ENCODE measurements at places on chromosomes 3 and 15.

DNA sequence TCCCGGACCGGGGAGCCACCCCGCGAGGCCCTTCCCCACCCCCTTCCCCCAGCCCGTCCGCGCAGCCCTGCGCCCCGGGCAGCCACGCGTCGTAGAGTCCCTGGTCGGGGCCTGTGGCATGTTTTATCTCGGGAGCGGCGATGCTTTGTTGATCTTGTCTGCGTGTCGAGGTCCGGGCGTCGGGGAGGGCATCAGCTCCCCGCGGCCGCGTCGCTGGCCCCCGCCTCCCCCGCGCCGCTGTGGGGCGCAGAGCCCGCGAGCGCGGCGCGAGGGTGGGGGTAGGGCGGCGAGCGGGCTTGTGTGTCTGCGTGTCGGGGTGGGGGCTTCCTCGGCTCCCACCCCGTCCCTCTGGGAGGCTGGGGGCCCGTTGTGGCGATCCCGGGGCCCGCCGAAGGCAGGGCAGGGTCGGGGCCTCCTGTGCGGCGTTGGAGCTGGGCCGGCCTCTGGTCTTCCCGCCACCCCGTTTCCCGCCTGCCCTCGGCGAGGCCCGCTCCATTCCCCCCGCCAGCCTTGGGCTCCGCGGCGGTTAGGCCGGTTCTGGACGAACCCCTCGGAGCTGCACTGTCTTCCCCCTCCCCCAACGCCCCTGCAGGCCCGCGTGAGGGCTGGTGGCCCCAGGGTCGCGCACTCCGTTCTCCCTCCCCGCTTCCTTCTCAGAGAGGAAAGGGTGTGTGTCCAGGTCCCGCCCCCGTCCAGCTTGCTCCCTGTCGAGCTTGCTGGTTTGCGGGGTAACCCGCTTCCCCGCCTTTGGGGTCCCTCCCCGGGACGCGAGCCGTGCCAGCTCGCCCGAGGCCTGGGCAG is 695 bp downstream of the GMPS start:
- DNase-seq, result peak; percentile 55

GRCh38 chr3:115831864-115832263 is 208.6 kb downstream of the GAP43 start:
- DNase-seq, result no peak

DNA sequence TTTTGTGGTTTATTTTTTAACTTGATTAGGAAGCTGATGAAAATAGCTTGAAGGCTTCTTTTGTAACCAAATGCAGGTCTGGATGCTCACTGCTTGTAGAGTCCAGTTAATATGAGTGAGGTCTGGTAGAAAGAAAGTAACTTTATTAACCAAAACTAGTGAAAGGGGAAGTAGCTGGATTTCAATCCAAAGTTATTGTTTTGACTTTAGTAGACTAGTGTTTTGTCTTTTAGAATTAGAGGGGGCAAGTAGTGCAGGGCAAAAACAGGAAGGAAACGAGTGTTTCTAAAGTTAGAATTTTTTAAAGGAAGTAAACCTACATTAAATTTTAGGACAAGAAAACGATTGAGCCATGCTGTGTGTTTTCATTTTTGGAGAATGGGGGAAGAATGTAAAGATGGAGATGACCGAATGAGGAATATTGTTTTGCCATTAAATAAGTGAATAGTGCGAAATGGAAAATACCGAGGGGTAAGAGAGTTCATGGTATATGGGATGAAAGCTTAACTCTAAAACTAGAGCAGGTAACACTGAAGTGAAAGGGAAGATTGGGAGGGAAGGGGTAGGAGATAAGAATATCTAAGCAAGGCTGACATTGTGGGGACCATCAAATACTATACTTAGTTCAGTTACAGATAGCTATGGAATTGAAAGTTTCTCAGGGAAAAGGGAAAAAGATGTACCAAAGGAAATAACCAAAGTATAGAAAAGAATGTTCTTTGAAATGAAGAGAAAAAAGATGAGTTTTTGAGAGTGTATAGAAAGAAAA is 40.0 kb downstream of the USP3 start:
- DNase-seq, result no peak

- DNase-seq, result no peak
These were observed 47.4 kb upstream of the VGLL4 start for GRCh38 chr3:11690863-11691766.

- DNase-seq, result no peak
These were observed 151.4 kb downstream of the CACNA2D3 start for GRCh38 chr3:54273791-54274190.

GRCh38 chr15:38046257-38047051 is 112.0 kb downstream of the TMCO5A start:
- DNase-seq, result no peak

DNA sequence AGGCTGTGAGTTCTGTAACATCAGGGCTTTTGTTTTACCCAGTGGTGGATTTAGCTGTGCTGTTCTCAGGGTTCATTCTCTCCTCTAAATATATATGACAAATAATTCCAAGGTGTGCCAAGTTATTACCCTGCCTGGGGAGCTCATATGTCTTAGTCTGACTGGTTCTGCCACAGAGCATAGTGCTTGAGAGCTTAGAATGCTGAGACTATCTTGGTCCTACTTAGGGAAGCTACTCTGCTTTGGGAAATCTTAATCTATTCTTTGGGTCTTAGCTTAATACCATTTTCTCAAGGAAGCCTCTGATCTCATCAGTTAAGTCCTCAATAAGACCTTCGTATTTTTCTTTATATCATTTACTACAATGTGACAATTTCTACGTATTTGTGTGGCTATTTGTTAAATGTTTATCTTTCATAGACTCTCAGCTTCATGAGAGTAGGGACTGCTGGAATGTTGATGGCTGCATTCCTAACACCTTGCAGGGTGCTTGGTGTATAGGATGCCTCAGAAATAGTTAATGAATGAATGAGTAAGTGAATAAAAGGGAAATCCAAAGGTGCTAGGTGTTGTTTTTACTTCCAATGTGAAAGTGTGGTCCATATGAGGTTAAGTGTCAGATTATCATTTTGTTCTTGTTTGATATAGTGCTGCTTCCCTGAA is 1.8 kb downstream of the OTOL1 start:
- no peak for DNase-seq

DNA sequence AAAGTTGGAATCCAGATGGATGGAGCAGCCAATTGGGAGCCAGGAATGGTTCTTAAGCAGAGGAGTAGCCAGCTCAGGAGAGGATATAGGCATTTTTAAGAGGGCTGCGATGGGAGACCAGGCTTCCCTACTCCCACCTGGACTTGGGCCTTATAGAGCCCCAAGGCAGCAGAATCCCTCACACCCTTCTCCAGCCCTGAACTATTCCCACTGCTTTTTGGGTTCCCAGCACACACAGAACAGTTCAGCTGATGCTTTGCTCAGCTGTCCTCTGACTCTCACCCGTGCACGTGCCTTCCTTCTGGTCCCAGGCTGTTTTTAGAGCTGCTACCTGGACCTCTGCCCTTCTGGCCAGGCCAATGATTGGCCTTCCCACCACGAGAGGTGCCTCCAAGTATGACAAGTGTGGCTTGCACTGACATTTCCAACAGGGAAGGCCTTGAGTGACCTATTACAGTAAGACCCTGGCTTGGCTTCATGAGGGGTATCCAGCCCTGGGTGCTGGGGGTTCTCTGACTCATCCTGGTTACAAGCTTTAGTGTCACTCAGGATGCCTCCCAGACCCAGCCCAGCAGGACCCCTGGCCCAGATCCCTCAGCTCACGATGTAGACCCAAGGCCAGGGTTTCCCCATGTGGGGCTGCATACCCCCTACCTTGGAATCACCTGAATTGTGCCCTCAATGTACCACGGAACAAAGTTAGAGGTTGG is 25.2 kb downstream of the NOX5 start:
- DNase-seq, result no peak

DNA sequence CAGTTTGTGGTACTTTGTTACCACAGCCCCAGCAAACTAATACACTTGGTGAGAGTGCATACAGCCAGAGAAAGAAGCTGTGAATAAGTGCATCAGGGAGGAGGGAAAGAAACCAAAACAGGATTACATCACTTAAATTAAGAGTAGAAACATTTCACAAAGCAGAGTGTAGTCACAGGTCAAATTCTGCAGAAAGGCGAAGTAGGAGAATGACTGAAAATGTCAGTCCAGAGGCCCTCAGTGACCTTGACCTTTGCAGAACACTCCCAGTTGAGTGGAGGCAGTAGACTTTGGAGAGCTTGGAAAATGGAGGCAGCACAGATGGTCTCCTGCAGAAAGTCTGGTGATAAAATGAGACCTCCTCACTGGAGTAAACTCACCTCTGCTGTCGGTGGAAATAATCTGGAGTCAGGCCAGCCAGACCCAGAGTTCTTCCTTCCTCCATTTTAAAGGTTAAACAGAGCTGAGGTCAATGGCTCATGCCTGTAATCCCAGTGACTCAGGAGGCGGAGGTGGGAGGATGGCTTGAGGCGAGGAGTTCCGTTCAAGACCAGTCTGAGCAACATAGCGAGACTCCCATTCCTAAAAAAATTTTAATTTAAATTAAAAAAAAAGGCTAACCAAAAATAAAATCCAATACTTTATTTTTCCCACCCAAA is 5.0 kb downstream of the CD86 start:
- DNase-seq, result no peak

DNA sequence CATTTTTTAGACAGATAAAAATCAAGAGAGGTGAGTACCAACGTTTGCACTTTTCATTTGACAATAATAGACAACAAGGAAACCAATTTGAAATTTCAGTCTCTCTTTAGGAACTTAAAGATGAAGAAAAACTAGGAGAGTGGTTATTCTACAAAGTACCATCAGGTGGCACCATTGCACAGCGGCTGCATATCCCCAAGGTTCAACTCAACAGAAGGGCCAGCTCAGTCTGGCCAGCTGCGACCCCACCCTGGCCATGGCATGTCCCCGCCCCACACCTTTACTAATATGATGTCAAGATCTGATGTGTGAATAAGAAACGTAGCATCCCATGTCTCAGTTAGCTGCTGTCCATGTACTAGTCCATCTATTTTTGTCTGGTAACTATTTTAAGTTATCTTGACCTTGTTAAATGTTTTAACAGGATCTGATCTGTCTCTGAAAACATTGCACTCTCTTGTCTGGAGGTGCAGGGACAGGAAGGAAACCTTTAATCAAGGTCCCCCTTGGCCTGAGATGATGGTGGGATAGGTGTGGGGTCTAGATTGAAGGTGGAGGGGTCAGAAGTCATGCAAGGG is 35.5 kb upstream of the CGNL1 start:
- no peak for DNase-seq

DNA sequence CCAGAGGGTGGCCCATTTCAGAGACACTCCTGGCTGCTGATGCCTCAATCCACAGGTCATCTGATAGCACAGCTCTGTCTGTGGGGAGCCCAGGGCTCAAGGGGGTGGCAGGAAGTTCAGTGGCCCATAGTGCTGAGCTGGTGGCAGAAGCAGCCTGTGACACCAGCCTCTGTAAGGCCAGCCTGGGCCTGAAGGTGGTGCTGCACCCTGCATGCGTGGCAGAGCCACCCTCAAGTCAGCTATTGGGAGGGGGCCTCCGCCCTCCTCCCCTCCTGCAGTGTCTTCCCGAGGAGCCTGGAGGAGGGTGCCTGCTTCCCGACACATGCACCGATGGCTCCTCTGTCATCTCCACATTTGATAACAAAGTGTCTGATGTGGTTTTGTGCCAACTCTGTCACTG is 3.0 kb downstream of the PLA1A start:
- DNase-seq, result peak; percentile 41

GRCh38 chr3:32630266-32630665 is 54.7 kb upstream of the CNOT10 start:
- DNase-seq, result no peak

DNA sequence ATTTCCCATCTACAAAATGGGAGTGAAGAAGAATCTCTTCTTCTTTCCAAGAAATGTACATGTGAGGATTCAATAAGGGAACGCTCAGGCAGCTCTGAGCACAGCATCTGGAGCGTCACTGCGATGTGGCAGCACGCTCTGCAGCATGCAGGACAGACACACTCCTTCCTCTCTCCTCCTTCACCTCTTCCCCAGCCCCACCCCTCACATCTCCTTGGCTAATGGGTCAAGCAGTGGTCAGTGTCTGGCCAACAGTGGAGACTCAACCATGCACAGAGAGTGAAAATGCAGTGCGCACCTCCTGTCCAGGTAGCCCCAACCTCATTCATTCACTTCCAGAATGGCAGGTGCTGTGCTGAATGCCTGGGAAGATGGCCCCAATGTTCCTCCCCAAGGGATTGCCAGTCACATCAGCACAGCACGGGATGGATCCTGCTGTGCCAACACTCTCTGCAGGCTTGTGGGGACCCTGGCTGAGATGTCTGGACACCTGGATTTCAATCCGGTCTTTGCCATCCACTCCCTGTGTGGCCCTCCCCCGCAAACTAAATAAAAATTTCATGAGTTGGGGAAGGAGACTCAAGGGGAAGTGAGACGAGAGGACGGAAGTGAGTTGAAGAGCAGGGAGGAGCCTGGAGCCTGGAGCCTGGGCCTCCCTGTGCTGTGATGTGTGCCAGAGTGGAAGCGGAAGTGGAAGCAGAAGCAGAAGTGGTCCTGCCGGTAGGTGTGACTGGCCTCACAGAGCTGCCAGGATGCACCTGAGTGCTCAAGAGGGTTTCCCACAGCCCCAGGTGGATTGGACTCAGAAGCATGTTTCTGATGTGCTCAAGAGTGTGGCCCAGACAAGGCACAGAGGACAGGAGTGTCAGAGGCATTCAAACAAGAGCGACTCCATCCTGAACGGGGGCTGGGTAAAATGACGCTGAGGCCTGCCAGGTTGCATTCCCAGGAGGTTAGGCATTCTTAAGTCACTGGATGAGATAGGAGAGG is 163.9 kb downstream of the SMAD6 start:
- DNase-seq, result no peak

GRCh38 chr15:74488776-74489175 is 27.8 kb upstream of the UBL7 start:
- no peak for DNase-seq

- no peak for DNase-seq
These were observed 21.0 kb upstream of the MOBP start for GRCh38 chr3:39446444-39446843.

GRCh38 chr3:99999536-99999935 is 114.8 kb downstream of the FILIP1L start:
- DNase-seq, result no peak

DNA sequence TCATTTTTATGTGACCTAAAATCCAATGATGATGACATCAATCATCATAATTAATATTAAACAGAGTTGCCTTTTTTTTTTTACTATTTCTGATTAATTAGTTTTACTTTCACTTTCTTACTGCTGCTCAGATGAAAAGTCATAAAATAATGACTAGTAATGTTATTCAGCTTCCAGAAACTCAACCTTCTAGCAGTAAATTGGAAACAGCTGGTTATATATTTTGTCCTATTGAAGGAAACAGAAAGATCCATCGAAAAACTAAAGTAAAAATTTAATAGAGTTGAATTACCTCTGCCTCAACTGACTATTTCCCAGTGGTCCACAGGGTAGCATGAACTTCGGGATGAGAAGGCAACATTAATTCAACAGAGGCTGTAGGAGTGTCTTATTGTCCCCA is 107.1 kb upstream of the PTX3 start:
- DNase-seq, result no peak

- DNase-seq, result no peak
These were observed 132.4 kb downstream of the SNRK start for GRCh38 chr3:43418601-43419272.

DNA sequence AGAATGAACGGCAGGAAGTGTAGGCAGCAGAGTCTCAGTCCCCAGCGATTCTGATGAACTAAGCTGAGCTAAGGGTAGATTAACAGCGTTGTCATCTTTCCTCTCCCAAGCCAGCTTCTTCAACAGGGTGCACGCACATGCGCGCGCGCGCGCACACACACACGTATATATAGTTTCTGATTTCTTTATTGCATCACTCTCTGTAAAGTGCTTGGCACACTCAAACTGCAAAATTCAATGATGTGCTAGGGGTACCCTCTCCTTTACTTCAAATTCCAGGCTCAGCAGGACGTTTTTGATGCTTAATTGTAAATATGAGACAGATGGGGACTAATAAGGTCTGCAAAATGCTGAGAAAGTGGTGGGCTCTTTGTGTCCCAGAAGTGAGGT is 26.1 kb upstream of the VPS8 start:
- DNase-seq, result no peak

GRCh38 chr3:116770815-116771450 is 61.4 kb downstream of the TUSC7 start:
- no peak for DNase-seq

All from activated CD4-positive, CD25-positive, alpha-beta regulatory T cell treated with anti-CD3 and anti-CD28 coated beads, Interleukin-2, amount 50 U/mL, for 72 hours (primary cell).